Left cardiac atrium (tissue), 4 donors: ENCODE measurements at places on chromosomes 12 and 14. TPM values are rescaled to one million over a fixed set of nuclear protein-coding genes. Genes with fewer than 3 reads are reported as not detected.

- no peak for DNase-seq
These were observed 7.4 kb downstream of the PKP2 start for GRCh38 chr12:32889011-32889760.

DNA sequence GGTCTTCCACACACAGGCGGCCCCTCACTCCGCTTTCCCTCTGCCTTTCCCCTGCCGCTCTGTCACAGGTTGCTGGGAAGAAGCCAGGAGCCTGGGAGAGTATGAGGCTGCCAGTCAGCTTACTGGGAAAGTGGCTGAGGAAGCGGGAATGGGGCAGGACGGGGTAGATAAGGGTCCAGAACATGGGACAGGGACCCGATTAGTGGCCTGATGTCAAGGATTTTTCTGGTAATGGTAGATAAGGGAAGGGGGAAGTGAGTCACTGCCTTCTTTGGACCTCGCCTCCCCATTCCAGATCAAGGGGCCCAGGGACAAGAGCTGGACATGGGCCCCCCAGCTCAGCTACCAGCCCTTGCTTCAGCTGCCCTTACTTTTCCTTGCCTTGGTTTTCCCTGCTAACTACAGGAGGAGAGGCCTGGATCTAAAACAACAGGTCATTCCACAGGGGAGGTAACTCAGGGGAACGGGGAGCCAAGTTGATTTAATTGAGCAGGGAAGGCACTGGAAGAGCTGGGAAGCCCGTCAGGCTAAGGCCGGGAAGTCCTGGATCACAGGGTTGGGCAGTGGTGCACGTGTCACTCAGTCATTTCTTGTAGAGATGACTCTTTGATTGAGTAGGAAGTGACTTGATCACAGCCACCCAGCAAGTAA, 3.5 kb upstream of the LPAR5 start:
- DNase-seq, result peak; percentile 50

DNA sequence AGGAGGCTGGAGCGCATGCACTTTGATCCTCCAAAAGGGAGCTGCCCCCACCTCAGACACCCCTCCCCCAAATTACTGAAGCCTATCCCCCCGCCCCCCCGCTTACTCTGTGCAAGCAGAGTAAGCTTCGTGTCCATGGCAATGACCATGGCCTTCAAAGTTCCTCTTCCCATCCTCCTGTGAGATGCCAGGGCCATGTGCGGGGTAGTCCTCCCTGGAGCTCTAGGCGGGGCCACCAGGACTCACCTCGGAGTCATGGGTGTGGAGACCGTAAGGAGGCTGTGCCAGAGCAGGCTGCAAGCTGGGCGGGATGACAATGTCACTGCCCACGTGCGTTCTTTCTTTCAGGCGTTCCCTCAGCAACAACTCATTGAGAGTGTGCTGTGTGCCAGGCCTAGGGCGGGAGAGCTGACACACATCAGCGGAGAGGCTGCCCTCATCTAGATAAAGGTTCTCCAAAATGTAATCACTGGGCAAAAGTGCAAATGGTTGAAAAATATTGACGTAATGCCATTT, 66.8 kb downstream of the C14orf132 start:
- no peak for DNase-seq

- no peak for DNase-seq
These were observed 4.8 kb downstream of the ENTPD5 start for GRCh38 chr14:74014299-74014698.

DNA sequence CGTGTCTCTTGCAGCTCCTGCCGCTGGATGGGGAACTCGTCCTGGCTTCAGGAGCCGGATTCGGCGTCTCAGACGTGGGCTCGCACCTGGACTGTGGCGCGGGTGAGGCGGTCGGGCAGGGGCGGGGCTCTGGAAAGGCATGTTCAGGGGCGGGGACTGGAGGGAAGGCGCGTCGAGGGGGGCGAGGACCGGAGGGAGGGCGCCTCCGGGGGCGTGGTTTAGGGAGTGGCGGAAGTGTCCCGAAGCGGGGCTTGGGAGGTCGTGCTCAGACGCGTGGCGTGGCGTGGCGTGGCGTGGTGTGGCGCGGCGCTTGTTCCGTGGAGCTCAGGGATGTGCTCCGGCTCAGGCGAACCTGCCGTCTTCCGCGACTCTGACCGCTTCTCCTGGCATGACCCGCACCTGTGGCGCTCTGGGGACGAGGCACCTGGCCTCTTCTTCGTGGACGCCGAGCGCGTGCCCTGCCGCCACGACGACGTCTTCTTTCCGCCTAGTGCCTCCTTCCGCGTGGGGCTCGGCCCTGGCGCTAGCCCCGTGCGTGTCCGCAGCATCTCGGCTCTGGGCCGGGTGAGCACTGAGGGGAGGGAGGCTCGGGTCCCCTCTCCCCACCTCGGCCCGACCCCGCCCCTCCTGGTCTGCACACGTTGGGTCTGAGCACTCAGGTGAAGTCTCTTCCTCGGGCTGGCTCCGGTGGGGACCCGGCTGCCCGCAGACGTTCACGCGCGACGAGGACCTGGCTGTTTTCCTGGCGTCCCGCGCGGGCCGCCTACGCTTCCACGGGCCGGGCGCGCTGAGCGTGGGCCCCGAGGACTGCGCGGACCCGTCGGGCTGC, 6.2 kb downstream of the AMN start:
- DNase-seq, result peak; percentile 70

GRCh38 chr14:37894463-37894862, 299.0 kb downstream of the TTC6 start:
- no peak for DNase-seq

GRCh38 chr12:6822426-6823135, 960 bp downstream of the GPR162 start:
- DNase-seq, result no peak

GRCh38 chr12:90910958-90911357, 44.0 kb downstream of the CCER1 start:
- no peak for DNase-seq

GRCh38 chr12:55697686-55698085, 10.0 kb downstream of the ITGA7 start:
- DNase-seq, result no peak

DNA sequence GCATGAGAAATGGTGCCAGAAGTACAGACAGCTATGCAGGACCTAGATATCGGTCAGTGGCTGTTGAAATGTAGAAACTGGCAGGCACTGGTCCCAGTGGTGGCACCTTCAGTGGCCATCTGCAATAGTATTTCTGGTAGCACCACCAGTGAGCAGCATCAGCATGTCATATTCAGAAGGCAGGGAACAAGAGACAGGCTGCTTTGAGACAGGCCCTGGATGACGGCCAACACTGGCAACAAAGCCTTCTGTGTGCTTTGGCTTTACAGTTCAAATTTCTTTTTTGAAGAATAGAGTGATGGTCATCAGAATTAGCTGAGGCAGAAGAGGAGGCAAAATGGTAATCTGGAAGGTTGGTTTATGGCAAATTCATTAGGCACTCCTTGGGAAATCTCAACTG, 273.4 kb upstream of the SLC16A7 start:
- DNase-seq, result no peak

DNA sequence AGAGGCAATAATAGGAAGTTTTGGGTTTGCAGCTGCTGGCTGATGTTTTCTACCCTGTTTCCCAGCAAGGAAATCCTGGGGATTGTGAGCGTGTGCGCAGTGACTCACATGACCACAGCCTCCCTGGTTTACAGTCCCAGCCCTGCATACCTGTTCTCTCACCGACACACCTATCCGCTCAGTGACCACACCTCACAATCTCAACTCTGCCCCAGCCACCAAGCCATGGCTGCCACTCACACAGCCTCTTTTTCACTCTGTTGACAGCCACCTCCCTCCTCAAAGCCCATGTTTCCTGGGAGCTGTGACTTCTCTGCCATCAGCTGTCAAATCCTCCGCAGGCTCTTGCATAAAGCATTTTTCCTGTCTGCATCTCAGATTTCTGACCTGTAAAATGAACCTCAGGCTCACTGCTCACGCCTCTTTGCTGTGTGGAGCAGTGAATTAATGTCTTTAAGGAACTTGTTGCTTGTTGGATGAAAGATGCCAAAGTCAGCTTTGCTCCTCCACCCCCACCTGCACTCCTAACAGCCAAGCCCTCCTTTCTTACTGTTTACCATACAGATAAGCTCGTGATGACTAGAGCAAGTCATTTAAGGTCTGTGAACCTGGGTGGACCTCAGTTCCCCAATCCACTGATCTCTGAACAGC, 43.5 kb downstream of the B4GALNT3 start:
- no peak for DNase-seq

GRCh38 chr12:116303066-116303465, 25.6 kb upstream of the MED13L start:
- DNase-seq, result no peak

DNA sequence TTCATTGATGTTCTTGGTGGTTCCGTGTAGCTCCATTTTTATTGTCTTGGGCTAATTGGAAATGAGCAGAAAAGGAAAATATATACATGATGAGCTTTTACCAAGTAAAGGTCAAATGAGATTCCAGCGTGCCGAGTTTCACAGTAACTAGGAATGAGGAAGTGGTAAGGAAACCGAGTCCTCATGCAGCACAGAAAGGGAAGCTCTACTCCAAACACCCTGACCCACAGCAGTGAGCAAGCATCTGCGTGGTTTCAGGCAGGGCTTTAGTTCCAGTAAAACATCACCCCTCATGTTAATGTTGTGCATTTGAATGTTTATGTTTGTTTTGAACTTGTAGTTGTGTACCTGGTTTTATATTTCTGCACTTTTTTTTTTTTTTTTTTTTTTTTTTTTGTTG, 208.0 kb downstream of the SLC41A2 start:
- DNase-seq, result no peak

DNA sequence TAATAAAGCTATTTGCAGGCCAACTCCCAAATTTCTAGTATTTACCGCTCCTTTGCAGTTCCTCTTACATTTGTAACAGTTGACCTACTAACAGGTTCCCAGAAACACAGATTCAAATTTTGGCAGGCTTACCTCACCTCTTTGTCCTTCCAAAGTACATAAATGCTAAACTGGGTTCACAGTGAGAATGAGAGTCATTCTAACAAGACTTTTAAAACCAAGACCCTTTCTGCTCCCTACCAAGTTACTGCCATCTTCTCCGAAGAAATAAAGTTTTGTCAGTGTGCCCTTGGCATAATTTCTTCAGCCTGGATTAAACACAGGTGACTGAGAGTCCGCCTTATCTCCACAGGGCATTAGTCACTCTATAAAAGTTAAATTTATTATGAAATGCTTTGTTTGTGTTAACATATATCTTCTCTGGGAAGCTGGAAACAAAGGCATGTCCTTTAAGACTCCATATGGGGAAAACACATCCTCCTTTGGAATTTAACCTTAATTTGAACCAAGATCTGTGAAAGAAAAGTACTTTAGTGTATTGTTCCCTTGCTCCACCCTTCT, 28.2 kb downstream of the FOXA1 start:
- DNase-seq, result no peak

DNA sequence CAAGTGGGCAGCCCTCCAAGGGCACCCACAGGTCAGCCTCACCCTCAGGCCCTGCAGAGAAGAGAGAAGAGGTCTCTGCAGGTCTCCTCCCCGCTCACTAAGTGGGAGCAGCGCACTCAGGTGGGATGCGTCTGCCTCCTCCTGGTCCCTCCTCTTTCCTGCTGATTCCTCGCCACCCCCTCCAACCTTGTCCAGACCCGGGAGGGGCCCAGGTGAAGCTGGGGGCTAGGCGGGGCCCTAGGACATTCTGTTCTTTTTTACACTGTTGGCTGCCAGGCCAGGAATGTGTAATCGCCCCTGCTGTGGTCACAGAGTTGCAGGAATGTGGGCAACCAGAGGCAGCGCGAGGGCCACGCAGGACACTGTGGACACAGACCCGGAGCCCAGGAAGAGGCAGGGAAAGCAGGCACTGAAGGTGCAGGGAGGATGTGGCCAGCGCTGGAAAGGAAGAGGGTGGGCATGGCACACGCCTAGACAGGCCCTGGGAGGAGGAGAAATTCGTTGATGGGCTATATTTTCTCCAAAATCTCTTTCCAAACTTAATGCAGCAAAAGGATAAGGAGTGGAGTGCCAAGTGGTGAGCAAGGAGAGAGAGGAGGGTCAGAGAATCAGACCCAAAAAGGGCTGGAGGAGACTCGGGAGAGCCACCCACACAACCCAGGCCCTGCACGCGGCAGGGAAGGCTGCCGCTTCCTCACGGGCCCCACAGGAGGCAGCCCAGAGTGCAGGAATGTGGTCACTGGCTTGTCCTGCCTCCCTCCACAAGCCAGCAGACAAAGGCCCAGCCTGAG, 911 bp upstream of the SCNN1A start:
- DNase-seq, result peak; percentile 60

DNA sequence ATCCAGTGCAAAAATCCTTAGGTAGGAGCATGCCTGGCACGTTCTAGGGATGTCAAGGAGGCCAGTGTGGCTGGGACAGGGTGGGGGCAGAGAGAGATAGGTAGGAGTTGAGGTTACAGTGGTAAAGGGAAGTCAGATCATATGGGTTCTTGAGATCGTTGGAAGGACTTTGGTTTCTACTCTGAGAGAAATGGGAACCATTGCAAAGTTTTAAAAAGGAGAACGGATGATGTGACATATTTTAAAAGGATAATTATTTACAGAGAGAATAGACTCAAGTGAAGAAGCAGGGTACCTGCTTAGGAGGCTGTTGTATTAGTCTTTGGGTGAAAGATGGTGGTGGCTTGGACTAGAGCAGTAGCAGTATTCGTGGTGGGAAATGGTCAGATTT, 47.6 kb upstream of the ATP2B1 start:
- DNase-seq, result no peak

DNA sequence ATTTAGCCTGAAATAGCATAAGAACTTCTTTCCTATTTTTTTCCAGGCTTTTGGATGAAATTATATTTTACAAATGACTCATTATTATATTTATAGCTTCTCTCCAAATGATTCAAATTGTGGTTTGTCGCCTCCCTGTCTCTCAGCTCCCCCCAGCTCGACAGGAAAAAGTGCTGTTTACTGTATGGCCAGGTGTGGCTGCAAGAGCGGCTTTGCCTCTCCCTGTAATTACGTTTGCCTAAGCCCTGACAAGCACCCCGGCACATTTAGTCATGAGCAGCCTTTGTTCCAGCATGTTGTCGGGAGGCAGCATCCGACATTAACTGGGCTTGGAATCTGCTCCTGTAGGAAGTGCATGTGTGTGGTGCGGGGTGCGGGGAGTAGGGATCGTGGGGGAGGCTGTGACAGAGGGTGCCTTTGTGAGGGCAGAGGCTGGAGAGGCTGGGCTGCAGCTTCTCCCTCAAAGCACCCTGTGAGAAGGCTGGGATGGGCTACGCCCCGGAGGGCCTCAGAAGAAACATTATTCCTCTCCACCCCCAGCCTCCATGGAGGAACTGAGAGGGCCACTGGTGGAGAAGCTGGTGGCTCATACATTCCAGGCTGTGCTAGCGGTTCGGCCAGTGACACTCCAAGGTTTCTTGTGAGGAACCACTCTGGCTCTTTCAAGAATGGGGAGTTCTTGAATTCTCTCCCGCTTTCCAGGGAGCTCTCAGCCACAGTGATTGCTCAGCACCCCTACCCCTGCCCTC, 42.1 kb upstream of the CTDSP2 start:
- DNase-seq, result peak; percentile 37

GUCY2C gene
- total RNA-seq, result not detected

PLA2G1B gene
- total RNA-seq, result not detected

FBRSL1 gene
- total RNA-seq, result 46.7 TPM

WNT1 gene
- not detected for total RNA-seq

TOMM20L gene
- not detected for total RNA-seq

FOXN3 gene
- 119 TPM for total RNA-seq

RARG gene
- 13.5 TPM for total RNA-seq

KLRC2 gene
- total RNA-seq, result not detected

KRT83 gene
- total RNA-seq, result not detected
